ENCODE measurements at places on chromosomes 6 and 20.

GRCh38 chr6:106181664-106182418 lies 95.7 kb downstream of the PRDM1 start:
- DNase-seq, result peak; percentile 85

DNA sequence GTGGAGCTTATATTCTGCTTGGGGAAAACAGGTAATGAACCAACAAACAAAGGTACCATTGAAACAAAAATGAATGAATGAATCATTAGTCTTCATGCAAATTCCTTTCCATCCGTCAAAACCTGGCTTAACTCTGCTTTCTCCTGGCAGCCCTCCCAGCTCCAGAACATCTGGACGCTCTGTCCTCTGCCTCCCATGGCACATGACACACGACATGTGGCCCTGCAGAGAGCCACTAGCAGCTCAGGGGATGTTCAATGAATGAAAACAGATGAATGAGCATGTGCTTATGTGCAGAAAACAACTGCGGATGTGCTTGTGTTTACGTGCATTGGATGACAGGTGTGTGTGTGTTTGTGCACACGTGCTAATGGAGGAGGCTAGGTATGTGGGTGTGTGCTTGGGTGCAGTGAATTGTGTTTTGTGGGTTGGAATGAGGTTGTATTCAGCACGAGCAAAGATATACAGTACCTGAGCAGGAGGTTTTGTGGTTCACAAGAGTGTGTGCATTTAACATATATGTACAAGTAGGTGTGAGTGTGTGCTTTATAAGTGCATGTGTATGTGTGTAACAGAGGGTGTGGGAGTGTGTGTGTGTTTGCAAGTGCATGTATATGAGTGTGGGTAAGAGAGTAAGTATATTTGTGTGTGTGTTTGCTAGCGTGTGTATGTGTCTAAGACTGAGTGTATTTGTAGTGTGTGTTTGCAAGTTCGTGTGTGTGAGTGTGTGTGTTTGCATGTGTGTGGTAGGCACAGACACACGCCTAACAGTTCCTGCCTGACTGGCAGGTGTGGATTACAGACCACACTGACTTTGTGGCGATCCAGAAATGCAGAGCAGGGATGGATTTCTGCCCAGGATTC lies 374.1 kb upstream of the SULF2 start:
- no peak for DNase-seq

GRCh38 chr6:109322825-109323224 lies 59.4 kb downstream of the CD164 start:
- DNase-seq, result no peak

GRCh38 chr6:95923518-95923917 lies 92.3 kb upstream of the FUT9 start:
- DNase-seq, result no peak

DNA sequence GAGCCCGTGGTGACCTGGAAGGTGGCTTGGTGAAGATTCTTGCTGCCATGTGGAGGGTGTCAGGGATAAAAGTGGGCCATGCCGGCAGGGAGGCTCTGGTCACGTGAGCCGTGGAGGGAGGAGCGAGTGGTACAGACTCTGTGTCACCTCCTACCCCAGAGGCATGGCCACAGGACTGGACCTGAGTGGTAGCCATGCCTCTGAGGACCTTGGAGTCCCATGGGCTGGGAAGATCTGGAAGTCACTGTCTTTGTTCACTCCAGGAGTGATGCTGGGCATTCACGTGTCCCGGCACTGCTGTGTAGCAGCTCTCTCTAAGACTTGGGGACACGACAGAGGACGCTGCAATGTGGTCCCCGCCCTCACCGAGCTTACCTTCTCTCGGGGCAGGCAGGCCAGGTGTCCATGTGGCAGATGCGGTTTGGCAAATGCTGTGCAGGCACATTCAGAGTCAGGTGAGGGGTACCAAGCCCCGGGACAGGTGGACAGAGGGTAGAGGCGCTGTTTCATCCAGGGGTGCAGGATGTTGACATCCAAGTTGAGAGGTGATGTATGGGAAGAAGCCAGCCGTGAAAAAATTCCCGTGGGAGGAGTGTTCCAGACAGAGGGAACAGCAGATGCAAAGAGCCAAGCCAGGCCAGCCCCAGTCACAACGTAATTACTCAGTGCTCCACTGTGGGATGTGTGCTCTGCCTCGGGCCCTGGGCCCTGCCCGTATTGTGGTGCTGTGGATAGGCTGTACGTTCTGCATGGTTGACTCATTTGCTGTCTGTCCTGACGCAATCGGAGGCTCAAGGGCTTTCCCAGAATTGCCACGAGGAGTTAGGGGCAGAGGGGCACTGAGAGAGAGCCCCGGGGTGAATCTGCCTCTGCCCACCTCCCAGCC lies 307.8 kb downstream of the TAF4 start:
- DNase-seq, result peak; percentile 50

- no peak for DNase-seq
These were observed 335.8 kb downstream of the CDKAL1 start for GRCh38 chr6:20870021-20870420.

DNA sequence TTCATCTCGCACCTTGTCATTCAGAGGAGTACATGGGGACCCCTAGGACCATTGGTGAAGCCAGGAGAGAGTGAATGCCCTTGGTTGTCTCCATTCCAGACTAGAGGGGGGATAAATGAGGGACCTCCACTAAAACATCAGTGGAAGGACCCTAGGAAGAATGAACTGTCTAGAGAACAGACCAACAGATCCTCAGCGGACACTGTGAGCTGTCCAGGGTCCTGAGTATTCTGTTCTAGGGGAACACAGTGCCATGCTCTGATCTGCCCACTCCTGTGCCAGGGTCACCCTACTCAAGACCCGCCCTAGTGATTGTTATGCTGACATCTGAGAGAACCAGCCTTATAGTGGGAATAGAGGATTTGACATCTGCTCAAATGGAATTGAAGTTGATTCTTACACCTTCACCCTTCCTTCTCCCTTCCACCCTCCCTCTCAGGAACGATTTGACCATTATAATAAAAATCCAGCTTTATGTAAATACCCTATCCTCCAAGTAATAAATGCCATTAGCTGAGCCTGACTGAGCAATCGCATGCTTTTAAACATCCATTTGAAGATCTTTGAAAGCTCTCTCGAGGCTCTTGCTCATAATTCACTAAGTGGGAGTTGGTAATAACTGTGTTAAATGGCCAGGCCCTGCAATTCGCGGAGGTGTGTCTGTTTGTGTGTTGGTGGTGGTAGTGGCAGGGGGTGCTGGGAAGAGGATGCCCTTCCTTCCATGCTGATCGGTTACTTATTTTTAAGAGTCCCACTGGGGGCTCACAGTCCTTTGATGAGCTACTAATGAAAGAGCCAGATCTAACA lies 43.6 kb upstream of the SLC32A1 start:
- DNase-seq, result peak; percentile 7

DNA sequence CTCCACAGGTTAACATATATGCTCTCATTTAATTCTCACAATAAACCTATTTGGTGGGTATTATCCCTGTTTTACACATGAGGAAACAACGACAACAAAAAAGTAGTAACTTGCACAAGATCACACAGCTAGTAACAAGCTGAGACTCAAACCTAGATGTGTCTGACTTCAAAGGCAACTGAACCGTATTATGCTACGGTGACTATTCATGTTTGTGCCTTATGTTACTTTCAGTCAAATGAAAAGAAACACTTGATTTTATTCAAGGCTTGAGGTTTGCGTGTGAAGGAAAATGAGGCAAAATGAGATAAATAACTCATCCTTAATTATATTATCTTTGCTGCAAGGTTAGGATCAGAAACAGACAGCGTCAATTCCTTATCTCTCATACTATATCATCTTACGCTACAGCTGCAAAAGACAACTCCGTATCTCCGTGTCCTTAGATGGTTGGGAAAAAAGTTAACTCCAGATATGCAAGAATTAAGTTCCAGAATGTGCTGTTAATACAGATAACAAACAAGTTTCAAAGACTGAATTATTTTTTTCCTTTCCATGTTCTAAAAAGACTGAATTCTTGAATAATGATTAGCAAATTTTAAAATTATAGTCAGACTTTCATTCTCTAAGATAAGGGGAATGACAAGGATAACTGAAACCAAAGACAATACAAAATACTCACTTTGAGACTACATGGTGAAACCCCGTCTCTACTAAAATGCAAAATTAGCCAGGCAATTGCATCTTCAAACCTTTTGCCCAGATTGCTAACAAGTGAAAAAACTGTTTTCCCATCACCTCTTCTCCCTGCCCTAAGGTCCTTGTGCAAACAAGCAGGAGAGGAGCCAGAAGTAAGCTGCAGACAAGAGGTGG lies 27.8 kb downstream of the STAU1 start:
- DNase-seq, result no peak

DNA sequence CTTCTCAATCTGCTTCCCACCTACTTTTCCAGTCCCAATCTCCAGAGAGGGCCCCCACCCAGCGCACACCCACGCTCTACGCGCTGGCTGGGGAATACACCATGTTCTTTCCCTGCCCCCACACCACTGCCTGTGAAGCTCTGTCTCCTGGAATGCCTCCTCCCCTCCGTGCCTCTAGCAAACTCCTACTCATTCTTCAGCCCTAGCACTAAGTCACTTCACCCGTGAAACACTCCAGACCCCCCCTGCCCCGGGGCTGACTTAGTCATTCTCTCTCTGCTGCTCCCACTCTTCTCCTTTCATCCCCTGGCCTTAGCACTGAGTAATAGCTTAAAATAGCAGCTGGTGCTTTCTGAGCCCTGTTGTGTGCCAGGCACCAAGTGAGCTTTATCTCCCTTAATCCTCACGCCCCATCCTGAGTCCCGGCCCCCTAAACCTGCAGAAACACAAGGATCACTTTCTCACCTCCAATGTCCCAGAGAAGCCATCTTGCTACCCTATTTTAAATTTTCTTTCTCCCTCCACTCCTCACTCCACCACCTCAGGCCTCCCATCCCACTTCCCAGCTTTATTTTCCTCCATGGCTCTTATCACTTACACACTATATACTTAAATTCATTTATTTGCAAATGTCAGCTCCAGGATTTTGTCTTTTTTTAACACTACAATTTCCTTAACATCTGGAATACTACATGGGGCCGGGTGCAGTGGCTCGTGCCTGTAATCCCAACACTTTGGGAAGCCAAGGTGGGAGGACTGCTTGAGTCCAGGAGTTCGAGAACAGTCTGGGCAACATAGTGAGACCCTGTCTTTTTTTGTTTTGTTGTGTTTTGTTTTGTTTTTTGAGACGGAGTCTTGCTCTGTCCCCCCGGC lies 6.3 kb upstream of the PARD6B start:
- peak; percentile 89 for DNase-seq

- peak; percentile 71 for DNase-seq
These were observed 350.0 kb downstream of the CD83 start for GRCh38 chr6:14467591-14467990.

DNA sequence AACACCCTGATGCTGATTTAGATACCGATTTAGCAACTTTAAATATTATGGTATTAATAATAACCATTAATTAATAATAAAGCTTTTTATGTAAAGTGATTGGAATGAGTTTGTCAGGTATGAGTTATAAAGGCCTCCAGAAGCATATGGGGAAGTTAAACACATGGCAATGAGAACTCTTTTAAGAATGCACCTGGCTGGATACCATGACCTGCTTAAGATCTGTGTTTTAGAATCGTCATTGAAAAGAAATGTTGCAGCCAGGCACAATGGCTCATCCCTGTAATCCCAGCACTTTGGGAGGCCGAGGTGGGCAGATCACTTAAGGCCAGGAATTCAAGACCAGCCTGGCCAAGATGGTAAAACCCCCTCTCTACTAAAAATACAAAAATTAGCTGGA lies 197.5 kb downstream of the SOX4 start:
- no peak for DNase-seq

DNA sequence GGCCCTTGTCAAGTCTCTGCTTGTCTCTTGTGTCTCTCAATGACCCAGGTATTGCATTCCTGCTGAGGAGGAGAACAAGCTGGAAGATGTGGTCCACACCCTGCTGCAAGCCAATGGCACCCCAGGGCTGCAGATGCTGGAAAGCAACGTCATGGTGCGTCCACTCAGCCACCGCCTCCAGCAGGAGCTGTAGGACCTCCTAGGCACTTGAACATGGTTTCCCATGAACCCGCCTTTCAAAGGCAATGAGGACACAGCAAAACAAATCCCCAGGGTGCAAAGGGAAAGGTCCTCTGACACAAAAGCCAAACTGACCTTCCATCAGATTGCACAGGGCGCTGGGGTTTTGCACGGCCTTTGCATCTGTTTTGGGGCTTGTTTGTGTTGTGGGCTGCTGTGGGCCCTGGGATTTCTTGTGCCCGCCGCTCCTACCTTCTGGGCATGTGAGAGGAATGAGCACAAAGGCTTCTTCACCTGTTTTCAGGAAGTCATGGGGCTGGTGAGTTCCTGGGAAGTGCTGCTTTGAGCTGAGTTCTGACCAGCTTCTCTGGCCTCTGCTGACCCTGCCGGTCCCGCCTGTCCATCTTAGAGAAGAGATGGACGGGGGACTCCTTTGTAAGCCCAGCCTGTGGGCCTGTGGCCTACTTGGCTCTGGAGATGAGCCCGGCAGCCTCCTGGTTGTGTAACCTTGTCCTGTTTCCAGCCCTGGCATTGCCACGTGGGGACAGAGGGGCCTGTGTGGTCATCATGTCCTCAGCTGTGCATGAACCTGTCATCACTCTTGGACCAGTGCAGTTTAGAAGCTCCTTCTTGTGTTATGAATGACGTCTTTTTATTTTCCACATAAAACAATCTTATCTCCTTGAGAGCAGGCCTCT lies 151.3 kb downstream of the DTNBP1 start:
- peak; percentile 19 for DNase-seq

DNA sequence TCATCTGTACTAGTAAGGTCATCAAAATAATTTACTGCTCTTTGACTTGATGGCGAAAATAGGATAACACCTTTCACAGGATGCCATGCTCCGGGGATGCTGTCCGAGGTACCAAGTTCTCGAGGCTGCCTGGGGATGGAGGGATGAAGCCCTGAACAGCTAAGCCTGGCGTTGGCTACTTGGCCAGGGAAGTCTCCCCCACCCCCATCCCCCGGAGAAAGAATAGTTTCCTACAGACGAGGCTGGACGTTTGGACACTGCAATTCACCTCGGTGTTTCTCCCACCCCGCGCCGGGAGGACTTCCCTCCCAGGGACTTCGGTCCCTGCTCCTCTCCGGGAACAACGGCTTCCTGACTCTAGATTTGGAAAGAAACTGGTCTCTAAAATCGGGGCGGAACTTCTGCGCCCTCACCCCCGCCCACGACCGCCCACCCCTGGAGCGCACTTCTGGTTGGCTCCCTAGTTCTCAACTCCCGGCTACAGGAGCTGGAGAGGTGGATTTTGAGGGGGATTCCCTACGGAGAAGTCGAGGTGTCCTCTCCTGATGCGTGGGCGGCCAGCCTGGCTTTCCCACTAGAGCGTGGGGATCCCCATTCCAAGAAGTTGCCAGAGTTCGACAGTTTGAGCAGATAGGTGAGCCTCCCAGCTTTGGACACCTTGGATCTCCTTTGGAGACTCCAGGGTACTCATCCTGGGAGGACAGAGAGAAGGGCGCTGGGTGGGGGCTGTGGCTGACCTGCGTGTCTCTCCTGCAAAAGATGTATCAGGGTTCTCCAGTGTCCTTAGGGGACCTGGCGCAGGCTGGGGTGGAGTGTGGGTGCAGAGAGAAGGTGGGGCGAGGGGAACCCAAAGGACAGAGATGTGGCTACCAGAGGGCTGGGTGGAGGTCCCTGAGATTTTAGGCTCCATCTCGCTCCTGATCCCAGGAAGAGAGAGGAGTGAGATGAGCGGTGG lies 1.1 kb downstream of the PCSK2 start:
- DNase-seq, result peak; percentile 5

- DNase-seq, result no peak
These were observed 96.6 kb downstream of the SLC16A10 start for GRCh38 chr6:111183702-111184517.

Measured in AG10803 (cell line).